Activated T-cell treated with anti-CD3 and anti-CD28 coated beads, Interleukin-2, amount 50 U/mL, for 48 hours (primary cell): ENCODE measurements at places on chromosomes 3 and 15.

DNA sequence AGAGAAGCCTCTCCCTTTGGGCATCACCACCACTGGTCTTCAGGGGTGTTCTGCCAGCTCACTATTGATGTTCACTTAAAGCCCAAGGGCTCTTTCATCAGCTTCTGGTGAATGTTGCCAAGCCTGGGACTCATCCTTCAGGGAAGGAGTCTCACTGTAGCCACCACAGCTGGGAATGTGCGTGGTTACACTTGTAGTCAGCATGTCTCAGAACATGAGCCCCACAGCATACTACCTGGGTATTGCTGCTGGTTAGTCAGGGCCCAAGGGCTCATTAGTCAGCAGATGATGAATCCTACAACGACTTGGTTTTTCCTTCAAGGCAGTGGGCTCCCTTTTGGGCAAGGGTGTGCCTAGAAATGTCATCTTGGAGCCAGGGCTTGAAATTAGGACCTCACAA is 412.9 kb downstream of the VGLL3 start:
- no peak for DNase-seq

- peak; percentile 87 for DNase-seq
Observed at GRCh38 chr15:80778964-80779657, at the start of gene CEMIP. TSS of gene CEMIP (plus strand) at chr15:80779370. CDS start at chr15:80873880, 94,510 bp downstream.

GRCh38 chr3:87997966-87998365 is 60.8 kb downstream of the CGGBP1 start:
- no peak for DNase-seq

GRCh38 chr3:127351321-127351720 is 63.5 kb upstream of the PRR20G start:
- no peak for DNase-seq

DNA sequence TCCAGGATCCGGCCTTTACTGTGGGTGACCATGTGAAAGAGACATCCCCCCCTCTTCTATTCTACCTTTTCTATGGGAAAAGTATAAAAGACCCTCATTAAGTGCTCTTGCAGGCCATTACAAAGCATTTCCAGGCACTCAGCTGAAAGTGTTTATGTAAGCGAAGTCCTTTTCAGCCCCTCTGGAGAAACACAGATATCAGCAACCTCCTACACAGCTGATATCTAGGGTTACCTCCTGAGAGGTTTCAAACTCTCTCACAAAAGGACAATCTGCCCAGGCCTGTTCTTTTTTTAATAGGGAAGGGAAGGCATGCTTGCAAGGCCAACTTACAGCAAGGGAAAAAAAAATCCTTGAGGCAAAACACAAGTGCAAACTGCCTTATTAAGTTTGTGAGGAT is 12.6 kb downstream of the ETV5 start:
- no peak for DNase-seq

DNA sequence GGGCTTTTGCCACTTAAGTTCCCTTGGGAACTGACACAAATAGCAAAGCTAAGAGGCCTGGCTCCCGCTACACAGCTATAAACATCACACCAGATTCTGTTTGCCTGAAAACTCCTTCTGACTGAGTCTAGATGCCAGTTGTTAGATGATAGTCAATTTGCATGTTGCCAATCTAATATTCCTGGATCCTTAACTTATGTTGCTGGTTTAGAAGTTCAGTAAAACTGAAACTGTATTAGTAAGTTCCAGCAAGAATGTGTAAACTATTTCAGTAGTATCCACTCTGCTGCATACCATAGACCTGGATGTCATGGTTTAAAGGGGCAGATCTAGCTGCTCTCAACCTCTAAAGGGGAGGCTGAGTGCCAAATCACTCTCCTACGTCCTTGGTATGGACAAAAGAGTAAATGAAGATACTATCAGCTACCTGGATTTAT is 27.1 kb upstream of the LACTB start:
- DNase-seq = no peak

DNA sequence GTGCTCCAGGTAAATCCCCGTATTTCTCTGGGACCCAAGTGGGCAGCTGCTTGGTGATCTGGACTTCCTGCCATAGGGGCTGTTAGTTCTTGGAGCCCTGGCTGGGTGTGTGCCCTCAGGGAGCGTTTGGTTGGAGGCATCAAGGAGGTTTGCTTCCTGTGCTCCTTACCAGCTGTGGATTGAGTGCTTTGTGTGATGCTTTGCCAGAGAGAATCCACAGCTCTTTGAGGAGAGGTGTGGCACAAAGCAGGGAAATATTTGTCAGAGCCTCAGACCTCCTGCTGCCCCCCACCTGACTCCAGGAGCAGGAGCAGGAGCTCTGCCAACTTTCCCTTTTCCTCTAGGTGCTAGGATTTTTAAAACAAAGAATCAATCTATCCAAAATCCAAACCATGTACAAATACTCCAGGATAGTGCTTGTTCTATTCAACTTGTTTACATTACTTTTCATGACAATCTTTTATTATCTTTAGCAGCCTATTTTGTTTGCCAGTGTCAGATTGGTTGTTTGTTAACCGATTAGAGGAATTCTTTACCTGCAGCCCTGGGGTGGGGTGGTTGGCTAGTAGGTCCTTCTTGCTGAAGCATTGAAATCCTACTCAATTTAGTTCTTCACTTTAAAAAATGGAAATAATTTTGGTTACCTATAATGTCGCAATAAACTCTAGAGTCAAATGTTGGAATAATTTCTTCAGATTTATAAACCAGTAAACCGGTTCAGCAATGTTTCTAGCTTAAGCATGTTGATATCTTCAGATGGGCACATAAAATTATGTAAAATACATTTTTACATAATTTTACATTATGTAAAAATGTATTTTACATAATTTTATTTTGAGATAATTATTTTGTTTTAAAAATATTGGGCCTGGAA is 2.5 kb downstream of the CTDSPL start:
- DNase-seq = no peak

DNA sequence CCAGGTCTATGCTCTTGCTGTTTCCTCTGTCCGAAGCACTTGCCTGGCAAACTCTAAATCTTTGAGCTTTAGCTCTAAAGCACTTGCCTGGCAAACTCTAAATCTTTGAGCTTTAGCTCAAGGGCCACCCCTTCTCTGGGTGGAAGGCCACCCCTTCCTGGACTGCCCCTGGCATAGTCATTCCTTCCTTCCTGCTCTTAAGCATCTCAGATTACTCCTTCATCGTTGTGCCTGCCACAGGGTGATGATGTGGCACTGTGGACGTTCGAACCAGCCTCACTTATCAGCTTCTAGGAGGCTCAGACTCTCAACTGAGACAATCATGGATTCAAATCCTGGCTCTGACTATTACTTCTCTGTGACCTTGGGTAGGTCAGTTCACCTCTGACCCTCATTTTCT is 10.5 kb upstream of the CRABP1 start:
- DNase-seq = no peak

DNA sequence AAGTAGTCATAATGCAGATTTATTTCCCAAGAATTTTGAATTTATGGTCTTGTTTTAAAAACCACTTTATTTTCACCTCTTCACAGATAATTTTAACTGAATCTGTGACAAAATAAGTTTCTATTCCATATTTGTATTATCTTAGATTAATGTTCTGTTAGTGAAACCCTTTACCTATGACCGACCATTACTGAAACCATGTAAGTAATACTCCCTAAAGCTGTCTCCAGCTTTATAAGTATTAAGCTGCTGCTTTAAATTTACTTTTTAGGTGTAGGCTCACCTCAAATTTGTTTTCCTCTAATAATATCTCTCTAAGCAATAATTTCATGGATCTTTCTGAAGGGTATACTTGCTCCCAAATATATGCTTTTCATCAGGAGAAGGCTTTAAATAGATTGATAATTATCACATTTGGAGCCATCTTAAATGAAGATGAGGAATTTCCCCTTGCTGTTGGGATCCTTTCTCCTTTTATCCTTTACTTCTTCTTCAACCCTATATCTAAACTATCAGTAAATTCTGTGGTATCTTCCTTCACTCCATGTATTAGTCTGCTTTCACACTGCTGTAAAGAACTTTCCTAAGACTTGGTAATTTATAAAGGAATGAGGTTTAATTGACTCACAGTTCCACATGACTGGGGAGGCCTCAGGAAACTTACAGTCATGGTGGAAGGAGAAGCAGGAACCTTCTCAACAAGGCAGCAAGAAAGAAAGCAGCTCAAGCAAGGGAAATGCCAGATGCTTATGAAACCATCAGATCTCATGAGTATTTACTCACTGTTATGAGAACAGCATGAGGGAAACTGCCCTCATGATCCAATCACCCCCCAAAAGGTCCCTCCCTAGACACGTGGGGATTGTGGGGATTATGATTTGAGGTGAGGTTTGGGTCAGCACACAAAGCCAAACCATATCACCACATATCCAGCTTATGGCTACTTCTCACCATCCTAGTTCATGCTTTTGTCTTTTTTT is 92.3 kb upstream of the P2RY1 start:
- DNase-seq = no peak

DNA sequence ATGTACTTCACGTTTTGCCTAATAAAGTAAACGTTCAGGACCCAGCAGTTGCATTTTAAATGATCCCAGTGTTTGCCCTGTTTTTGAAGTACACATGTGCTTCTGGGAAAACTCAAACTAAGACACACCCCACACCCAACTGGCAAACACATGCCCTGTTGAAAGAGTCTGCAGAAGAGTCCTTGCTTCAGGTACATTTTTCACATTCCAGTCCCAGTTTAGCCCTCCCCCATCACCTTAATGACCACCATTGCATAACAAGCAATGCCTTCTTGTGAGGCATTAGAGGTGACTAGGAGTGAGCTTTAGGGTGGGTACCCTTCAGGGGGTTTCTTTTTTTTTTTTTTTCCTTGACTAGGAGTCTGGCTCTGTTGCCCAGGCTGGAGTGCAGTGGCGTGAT is 322.3 kb downstream of the CNTN4 start:
- no peak for DNase-seq

GRCh38 chr3:94372026-94372425 is 309.2 kb downstream of the NSUN3 start:
- DNase-seq = no peak

- DNase-seq = no peak
Observed at GRCh38 chr3:49617390-49618013, 56.6 kb upstream of the APEH start.

GRCh38 chr3:188830893-188831292 is 340.9 kb upstream of the TPRG1 start:
- no peak for DNase-seq

- DNase-seq = no peak
Observed at GRCh38 chr3:158718490-158719170, 13.6 kb downstream of the RARRES1 start.

GRCh38 chr3:146024260-146024659 is 136.7 kb downstream of the PLOD2 start:
- DNase-seq = no peak

GRCh38 chr15:82970078-82970686 is 15.8 kb upstream of the RAMAC start:
- DNase-seq = no peak

- no peak for DNase-seq
Observed at GRCh38 chr3:163890661-163891060, 1187.6 kb downstream of the SI start.

DNA sequence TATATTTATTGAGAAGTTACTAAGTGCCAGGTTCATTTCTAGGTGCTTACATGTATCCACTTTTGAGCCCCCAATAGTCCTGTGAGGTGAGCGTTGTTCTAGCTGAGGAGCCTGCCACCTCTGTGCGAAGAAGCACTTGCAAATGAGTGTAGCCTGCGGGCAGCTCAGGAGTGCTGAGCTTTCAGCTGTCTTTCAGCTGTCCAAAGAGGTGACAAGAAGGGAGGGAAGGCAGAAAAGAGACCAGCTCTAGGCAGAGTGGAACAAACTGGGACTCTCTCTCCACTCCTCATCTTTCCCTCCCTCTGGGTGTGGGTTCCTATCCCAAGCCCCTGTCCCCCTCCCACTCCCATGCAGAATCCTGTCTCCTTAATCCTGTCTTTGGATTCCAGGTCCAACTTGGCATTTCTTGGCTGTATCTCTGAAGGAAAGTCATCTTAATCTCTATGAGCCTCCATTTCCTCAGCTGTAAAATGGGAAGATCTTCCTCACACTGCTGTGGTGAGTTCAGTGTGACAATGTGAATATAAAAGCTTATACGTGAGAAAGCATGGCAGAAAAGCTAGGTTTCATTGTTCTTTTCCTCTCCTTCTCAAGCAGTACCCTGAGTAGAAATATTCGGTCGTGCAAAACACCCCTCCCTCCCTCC is 6.7 kb upstream of the SRP14 start:
- DNase-seq = no peak

DNA sequence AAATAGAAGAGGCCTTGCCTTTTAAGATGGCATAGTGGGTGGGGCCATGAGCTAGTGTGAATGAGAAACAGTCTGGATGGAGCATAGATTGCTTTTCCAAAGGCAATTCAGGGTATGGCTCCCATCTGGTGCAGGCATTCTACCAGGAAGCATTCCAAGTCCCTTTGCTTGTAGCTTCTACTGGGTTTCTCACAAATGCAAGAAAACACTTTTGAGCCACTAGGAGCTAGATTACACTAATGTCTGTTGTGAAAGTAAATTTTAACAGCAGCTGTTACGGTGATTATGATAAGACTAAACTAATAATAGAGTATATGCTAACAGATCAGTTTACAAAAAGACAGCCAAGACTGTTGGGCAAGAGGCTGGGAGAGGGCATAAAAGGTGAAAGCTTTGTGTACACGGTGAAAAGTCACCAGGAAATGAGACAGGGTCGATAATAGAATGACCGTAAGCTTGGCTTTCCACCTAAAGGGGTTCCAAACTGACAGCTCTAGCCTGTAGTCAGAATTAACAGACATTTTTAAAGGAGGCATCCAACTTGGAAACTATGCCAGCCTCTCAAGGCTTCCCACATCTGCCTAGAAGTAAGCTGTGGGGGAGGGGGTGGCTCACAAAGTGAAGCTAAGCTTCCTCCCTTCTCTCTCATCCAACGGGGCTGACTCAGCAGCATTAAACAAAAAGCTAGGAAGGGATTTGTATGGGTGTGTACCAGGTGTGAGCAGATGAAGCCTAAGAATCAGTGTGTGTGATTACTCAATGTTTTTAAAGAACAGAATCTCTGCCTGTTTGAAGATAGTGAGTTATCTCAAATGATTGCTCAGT is 61.1 kb upstream of the GPD1L start:
- no peak for DNase-seq

DNA sequence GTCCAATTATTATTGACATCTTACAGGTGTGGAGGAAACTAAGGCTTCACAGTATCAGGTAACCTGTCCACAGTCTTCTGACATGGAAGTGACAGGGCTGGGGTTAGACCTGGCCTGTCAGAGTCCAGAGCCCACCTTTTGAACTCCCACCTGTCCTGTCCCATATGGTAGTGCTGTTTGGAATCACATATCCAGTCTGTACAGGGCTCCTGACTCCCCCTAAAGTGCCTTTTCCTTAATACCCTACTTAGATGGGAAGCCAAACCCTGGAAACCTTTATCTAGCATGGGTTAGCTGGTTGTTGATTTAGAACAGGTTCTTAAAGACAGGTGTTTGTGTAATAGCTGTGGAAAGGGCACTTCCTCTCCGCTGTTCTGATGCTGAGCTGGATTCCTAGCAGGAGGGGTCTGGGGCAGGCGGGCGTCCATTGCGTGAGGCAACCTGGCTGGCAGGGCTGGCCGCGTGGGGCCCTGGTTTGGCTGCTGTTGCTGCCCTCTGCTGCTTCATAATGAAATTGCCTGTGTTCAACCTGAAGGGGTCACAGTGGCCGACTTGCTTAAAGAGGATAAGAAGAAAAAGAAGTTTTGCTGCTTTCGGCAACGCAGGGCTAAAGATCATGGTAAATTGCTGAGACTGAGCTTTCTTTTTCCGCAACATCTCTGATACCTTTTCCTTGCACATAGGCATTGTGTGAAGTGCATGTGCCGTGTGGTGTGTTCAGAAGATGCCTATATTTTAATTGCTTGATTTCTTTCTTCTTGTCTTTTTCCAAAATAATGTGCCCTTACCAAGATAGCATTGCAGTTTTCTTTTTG is 136.2 kb downstream of the CHDH start:
- peak; percentile 76 for DNase-seq
